ENCODE measurements at places on chromosomes 6 and 20.

DNA sequence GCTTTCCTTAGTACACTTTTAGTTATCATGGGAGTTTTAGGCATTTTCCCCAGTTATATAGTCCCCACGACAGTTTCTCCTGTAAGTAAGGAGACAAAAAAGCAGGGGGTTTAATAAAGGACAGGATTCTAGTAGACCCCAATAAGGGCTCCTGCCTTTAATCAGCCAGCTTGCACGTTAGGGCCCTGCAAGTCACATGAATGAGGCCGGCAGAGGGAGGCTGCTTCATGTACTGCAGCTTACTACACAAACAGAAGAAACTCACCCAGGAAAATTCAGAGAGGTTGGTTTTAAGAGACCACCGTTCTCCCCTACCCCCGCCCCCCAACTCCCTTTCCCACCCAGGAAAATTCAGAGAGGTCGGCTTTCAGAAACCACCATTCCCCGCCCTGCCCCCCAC, 229.7 kb upstream of the MOCS1 start:
- DNase-seq = no peak

- no peak for DNase-seq
These were observed 193.4 kb downstream of the SYNDIG1 start for GRCh38 chr20:24662752-24663365.

DNA sequence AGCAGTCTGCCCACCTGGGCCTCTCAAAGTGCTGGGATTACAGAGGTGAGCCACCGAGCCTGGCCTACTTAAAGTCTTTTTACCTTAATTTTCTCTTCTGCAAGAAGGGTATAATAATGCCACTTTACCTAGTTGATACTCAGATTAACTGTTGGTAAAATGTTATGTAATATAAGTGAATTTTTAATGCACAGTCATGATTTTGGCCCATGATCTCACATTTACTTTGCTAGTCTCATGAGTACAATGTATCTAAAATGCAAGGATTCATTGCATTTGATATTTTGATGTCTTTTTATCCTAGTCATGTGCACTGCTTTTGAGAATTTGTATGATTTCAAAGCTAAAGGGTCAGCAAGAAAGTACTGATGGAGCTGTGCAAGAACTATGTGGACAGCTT, 13.1 kb downstream of the DNAH8 start:
- DNase-seq = no peak

GRCh38 chr20:49594931-49595315, 27.0 kb upstream of the PTGIS start:
- no peak for DNase-seq

DNA sequence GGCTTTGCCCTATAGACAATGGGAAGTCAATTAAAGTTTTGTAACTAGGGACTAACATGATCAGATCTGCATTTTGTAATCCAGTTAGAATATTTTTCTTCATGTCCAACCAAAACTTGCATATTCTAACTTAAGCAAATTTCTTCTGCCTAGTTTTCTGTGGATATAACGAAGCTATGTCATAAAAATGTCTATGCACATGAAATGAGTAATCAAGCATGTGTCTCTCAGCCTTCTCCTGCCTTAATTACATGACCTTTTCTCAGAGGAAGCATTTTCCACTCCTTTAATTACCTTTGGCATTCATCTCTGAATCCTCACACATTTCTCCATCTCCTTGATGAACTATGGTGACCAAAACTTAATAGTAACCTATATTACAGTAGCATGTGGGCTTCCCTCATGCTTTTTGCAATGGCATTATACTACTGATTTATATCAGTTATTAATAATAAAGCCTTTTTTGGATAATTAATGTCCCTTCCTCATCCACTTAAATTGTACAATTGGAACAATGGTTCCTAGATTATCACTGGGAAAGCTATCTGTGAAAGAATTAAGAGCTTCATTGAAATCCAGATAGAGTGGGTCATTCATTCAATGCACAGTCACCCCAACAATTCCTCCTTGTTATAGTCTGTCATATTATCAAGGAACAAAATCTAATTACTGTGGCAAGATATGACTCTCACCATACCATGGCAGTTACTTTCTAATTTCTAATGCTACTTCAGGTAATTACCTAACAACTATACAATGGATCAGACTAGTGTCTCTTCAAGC, 19.1 kb upstream of the FBXO9 start:
- DNase-seq = no peak

GRCh38 chr6:170295510-170296422, 4.9 kb upstream of the DLL1 start:
- DNase-seq = no peak

- no peak for DNase-seq
These were observed 35.2 kb downstream of the NHSL1 start for GRCh38 chr6:138464085-138464484.

GRCh38 chr6:41561416-41561815, 15.2 kb downstream of the FOXP4 start:
- no peak for DNase-seq

GRCh38 chr20:2900845-2901592, 27.7 kb downstream of the PTPRA start:
- DNase-seq = no peak

DNA sequence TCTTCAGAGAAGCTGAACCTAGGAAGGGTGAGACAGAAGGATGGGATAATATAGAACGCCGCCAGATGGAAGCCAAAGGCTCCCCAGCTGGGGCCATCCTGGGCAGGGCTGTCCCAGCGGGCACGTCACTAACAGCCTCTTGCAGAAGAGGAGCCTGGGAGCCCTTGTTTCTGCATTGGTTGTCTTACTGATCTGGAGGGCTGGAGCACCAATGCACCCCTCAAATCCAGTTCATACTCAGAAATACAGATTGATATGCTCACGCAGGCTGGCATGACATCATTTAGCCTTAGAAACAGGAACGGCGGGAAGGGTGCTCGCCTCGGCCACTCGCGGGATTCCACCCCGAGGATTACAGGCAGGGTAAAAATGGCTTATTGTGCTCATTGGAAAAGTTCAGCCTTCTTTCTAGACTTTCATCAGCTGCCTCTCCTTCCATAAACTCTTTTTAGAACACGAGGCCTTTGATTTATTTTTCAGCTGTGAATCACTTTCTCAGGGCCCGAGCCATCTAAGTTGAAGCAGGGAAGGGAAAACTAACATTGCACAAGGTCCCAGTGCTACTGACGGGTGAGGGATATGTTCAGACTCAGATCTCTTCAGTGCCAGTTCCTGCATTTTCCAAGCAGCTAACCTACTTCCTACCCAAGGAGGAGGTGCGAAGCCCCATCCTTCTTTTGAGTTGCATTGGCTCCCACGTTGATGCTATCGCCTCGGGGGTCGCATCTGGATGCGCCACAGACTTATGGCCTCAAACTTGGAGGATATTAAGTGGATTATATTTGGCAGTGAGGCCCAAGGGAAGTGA, 82.3 kb downstream of the GMPR start:
- peak; percentile 94 for DNase-seq

- no peak for DNase-seq
These were observed 270.6 kb downstream of the FARS2 start for GRCh38 chr6:5531853-5532375.

DNA sequence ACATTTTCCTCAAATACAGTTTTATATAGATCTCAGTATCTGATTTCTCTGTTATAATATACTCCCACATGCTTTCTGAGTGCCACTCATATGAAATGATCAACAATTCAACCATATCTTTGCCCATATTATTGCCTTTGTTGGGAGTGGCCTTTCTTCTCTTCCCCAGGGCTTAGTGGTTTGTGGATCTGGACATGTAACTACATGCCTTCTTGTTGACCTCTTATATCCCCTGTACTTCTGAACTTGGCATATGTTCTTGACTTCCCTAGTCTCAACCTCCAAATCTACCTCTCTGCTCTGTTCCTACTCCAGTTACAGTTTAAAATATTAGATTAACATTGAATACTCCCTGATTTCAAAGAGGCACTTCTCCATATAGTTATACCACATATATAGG, 34.3 kb upstream of the PRIM2 start:
- DNase-seq = no peak

- DNase-seq = peak; percentile 77
These were observed 878 bp downstream of the HLA-C start for GRCh38 chr6:31270788-31271640.

DNA sequence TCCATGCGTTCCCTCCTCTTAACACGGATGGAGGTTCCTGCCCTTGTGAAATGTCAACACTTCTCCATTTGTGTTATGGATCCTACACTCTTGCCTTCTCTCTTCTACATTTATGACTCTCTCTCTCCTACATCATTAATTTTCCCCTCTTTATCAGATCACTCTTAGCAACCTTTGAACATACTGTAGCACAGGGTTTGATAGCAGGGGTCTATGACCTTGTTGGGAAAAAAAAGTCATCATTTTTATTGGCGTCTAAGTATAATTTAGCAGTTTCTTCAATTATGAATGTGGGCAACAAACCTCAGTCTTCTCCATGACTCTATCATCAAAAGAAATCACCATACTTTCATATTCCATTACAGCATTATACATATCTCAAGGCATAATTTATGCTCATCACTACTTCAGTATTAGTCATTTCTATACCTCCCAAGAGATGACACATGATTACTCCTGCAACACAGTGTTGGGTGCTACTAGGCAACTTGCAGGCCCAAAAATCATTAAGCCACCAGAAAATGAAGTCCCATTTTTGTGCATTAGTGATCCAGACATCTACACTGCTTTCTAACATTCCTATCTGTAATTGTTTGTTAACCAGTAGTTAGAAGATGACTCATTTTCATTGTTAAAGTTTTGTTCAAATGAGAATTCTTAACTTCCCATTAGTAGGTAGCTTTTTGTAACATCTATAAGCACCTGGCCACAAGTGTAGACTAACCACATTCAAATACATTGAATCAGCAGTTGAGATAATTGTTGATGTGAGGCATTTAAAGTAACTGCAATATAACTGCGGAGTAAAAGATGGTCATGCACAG, 9.5 kb downstream of the CYP39A1 start:
- no peak for DNase-seq

- peak; percentile 65 for DNase-seq
These were observed 44.9 kb upstream of the TMEM170B start for GRCh38 chr6:11492464-11493290.

GRCh38 chr20:1388741-1389483, 3.9 kb downstream of the FKBP1A start:
- DNase-seq = no peak

- DNase-seq = no peak
These were observed 174.0 kb downstream of the AIG1 start for GRCh38 chr6:143234734-143235133.

GRCh38 chr6:75563032-75563431, 38.6 kb upstream of the SENP6 start:
- peak; percentile 62 for DNase-seq

GRCh38 chr6:138925806-138926205, 62.2 kb downstream of the REPS1 start:
- no peak for DNase-seq

GRCh38 chr20:50364542-50364941, 145.6 kb upstream of the PTPN1 start:
- DNase-seq = no peak

DNA sequence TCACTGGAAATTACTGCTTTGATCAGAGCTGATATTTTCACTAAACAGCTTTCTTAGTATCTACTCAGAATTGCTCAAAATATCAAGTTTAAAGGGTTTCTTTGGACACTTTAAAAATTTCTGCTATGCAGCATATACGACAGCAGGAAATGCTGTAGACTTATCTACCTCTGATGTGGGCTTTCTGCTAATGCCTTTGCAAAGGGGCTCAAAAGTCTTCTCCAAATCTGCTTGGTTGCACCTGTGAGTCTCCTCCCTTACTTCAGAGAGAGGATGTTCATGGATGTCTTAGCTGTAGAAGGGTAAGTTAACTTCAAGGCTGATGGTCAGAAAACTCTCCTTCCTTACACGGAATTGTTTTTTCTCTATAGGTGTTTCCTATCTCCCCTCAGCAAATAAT, 19.9 kb upstream of the NUS1 start:
- no peak for DNase-seq

GRCh38 chr6:67412035-67412434, 1223.0 kb upstream of the ADGRB3 start:
- DNase-seq = no peak

- no peak for DNase-seq
These were observed 87.3 kb upstream of the SLC22A16 start for GRCh38 chr6:110563711-110564110.

DNA sequence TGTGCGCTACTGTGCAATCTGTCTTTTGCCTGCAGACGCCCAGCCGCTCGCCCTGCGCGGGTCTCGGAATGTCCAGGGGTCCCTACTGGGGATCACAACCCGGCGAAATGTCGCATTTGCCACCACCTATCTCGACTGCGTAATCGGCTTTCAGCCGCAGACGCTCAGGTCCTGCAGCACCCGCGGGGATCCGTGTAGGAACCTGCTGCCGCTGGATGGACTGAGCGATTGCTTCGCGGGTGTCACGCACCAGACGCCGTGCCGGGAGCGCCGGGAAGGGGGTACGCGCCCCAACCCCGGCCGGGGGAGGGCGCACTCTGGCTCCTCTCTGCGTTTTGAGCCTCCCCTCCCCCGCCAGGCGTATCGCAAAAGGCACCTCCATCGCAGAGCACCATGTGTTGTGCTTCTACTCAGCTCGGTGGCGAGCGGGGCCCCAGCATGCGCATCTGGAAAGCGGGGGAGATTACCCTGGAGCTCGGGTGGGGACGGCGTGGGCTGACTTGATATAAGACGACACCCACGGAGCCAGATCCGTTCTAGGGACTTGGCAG, 747 bp upstream of the PTPRA start:
- DNase-seq = peak; percentile 74

DNA sequence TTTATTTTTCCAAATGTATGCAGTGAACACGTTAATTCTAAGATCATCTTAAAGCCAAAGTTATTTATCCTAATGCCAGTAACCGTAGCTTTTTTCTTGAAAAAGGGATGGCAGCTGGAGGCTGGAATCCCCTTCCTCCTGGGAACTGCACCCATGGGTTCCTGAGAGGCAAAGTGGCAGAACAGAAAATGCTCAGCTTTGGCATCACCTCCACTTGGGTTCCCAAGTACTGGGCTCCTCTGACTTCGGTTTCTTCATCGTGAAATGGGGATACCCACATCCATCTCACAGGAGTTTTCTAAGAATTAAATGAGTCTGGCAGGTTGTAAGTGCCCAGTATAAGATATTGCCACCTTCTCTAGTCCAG, 6.2 kb upstream of the DDX43 start:
- DNase-seq = no peak

- peak; percentile 29 for DNase-seq
These were observed 242.6 kb downstream of the ARID1B start for GRCh38 chr6:157019733-157020132.

- no peak for DNase-seq
These were observed 106.2 kb upstream of the DTNBP1 start for GRCh38 chr6:15768999-15769398.

- peak; percentile 31 for DNase-seq
These were observed 963 bp upstream of the RMND1 start for GRCh38 chr6:151452750-151453427.

Data from mesenchymal stem cell (in vitro differentiated cells and primary cell).